CD4-positive, alpha-beta T cell treated with Interleukin-15 for 4 hours (primary cell): ENCODE measurements at places on chromosomes 11 and 22.
A peak's percentile ranks its signal among the peaks of the same experiment; 100 is the strongest.

DNA sequence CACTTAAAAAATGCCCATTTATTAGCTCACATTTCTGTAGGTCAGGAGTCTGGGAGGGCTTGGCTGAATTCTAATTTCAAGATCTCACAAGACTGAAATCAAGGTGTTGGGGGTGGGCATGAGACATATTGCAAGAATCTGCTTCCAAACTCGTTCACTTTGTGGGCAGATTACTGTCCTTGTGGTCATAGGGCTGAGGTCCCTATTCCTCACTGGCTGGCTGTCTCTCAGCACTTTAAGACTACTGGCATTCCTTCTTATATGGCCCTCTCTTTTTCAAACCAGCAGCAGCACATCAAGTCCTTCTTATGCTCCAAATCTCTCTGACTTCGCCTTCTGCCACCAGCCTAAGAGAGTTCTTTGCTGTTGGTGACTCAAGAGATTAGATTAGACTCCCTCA, 27.8 kb upstream of the MYOD1 start:
- DNase-seq: no peak

DNA sequence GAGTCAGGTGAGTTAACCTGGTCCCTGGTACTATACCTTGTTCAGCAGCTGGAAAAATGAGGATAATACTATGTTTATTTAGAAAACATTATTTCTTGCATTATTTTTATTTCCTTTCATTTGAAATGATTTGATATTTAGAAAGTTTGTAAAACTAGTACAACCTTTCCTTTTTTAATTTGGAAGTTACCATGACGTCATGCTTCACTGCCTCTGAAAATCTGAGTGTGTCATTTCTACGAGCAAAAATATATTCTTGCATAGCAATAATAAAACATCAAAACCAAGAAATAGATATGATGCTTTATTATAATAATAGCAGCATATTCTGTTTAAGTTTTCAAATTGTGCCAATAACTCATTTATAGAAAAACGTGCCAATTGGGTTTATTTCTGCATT, 1445.0 kb upstream of the RAG2 start:
- no peak for DNase-seq

- no peak for DNase-seq
Measured at GRCh38 chr11:35525501-35526175, at the start of gene PAMR1. PAMR1 (minus strand) TSS chr11:35525616; CDS start chr11:35525585, 31 bp downstream.

GRCh38 chr11:112836256-112836602, 125.0 kb upstream of the NCAM1 start:
- DNase-seq: no peak

GRCh38 chr11:24965748-24966147, 468.9 kb downstream of the LUZP2 start:
- no peak for DNase-seq

DNA sequence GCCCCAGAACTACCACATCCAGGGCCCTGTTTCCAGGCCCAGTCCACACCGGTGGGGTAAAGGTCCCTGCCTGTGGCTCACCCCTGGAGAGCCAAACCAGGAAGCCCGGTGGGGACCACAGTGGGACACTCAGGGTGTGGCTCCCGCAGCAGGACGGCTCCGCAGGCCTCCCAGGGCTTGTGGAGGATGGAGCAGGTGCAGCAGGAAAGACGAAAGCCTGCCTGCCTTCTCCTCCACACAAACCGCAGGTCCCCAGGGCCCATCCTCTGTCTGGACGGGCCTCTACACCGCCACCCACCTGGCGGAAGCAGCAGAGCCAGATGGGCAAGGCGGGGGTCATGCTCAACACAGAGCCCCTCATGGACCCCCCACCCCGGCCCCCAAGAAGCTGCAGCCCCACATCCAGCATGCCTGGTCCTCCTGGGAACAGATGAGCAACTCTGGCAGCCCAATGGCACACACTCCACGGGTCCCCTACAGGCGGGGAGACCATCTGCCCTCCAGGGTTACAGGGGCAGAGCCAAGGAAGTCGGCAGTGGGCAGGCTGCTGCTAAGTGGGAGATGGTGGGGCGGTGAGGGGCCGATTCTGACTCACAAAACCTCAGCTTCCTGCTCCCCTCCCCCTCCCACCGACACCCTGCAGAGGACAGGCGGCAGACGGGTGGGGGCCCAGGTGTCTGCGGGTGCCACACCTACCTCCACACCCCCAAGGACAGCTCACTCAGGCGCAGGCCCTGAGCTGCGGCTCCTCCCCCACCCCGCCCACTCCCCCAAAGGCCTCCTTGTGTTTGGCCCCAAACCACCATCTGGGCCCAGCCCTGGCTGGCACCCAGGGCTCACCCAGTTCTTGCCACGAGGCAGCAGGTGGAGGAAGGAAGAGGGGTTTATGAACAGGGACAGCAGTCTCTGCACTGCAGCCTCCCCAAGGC, 5.2 kb downstream of the SBF1 start:
- peak; percentile 99 for DNase-seq

DNA sequence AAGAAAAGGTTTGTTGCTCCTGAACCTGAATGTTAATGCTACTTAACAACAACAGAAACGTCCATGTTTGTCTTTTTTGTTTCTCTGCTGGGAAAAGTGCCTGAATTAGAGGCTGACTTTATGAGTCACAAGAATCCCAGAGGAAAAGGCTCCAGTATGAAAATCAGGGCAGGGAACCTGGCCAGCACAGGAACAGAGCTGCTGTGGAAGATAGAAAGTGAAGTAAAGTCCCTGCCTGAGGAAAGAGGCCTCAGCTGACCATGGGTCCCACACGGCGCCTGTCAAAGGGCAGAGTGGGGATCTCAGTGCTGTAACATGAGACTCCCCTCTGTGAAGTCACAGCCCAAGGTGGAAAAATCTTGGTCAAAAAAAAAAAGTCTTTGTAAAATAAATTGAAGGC, 632.3 kb upstream of the CCDC90B start:
- no peak for DNase-seq

DNA sequence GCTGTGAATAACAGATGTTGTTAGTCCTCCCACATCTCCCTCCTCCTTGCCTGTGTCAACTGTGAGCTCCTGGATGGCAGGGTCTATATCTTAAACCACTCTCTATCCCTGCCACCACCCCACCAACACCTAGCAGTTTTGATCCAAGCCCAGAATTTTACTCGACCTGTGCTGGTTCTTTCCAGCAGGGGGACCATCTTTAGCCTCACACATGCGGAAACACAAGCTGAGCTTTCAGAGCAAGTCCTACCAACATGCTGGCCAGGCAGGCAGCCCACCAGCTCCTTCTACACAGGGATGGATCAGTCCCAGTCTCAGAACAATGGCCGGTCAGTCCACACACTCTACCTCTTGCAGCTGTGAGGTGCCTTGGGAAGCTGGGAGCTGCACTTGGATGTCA, 231.5 kb downstream of the NXPE2 start:
- no peak for DNase-seq

- DNase-seq: no peak
Measured at GRCh38 chr11:124174001-124174583, 9.1 kb upstream of the OR10D3 start.

DNA sequence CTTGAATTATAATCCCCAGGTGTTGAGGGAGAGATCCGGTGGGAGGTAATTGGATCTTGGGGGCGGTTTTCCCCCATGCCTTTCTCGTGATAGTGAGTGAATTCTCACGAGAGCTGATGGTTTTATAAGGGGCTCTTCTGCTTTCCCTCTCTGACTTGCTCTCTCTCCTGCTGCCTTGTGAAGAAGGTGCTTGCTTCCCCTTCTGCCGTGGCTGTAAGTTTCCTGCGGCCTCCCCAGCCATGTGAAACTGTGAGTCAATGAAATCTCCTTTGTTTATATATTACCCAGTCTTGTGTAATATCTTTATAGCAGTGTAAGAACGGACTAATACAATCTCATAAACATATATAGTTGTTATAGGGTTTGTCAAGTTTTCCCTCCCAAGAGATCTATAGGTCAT, 32.8 kb downstream of the KCNE3 start:
- no peak for DNase-seq

- no peak for DNase-seq
Measured at GRCh38 chr22:20583471-20583922, 76.1 kb downstream of the MED15 start.
